ENCODE measurements at places on chromosomes 7 and 10. TPM values are rescaled to one million over a fixed set of nuclear protein-coding genes. Genes with fewer than 3 reads are reported as not detected.

GRCh38 chr10:79268161-79268601 is 79.1 kb upstream of the PPIF start:
- DNase-seq, result no peak

DNA sequence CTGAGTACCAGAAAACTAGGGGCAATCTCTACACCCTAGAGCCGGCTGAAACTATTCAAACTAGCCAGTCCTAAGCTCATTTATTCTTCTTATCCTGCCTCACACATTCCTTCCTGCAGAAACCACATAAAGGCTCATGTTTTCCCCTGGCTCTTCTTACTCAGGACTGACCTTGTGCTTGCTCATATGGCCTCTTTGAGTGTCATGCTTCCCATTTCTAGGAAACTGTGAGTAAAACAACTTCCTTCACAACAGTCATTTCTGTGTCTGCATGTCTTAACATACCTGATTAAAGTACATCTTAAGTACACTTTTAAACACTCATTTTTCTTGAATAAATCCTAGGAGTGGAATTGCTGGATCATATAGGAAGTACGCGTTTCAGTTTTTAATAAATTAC is 52.3 kb upstream of the KIAA1217 start:
- no peak for DNase-seq

DNA sequence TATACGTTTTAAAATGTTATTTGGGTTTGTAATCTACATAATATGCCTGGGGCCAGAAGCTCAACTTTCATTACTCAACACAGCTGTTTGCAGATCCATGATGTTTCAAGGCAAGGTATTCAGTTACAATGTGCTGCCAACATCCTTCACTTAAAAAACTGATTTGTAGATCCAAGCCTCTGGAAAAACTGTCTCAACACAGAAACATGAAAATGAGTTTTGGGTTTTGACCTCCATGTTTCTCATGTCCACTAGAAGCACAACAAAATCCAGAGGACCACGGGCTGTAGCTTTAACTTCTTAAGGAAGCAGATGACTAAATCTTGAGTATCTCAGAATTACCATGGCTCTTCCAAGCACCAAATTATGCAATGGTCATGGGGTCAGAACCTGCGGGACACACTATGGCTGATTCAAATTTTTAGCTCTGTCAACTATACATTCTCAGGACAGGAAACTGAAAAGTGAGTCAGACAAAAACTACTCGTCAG is 247.1 kb upstream of the GRB10 start:
- no peak for DNase-seq

DNA sequence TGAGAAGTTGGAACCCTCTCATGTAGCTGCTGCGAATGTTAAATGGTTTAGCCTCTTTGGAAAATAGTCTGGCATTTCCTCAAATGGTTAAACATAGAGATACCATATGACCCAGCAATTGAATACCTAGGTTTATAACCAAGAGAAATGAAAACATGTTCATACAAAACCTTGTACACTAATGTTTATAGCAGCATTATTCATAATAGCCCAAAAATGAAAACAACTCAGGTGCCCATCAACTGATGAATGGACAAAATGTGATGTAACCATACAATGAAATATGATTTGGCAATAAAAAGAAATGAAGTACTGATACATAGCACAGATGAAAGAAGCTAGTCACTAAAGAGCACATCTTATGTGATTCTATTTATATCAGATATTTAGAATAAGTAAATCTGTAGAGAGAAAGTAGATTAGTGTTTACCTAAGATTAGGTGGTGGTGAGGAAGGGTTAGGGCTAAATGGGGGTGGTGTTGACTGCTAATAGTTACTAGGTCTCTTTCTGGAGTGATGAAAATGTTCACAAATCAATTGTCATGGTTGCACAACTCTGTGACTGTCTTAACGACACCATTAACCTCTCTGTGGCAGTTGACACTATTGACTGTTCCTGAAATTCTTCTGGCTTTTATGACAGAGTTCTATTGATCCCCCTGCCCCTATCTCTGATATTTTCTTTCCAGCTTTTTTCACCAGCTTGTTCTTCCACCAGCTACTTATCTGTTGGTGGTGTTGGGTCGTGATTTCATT is 35.2 kb downstream of the VCL start:
- DNase-seq, result no peak

HOXA11 gene
- not detected for total RNA-seq

KCNH2 gene
- total RNA-seq, result 14.7 TPM

TWIST1 gene
- total RNA-seq, result 0.24 TPM
